G401 (cell line): ENCODE measurements at places on chromosomes 7 and 10. TPM values are rescaled to one million over a fixed set of nuclear protein-coding genes. Genes with fewer than 3 reads are reported as not detected.

DNA sequence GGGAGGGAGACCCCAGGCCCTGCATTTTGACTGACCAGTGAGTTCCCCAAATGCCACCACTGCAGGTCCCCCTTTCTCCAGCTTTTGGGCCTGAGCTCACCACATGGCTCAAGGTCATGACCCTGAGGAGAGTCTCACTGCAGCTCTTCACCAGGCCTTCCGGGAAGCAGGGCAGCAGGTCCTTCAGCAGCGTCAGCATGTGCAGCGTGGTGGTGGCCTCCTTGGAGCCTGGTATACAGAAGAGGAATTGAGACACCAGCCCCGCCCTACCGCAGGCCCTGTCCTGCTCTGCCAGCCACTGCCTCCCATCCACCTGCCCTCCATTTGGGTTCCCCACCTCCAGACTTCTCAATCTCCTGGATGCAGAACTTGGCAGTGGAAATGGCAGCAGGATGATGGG, 13.0 kb downstream of the RRP12 start:
- no peak for DNase-seq

GRCh38 chr7:34190299-34190698, 285.0 kb downstream of the BMPER start:
- DNase-seq, result peak; percentile 97

DNA sequence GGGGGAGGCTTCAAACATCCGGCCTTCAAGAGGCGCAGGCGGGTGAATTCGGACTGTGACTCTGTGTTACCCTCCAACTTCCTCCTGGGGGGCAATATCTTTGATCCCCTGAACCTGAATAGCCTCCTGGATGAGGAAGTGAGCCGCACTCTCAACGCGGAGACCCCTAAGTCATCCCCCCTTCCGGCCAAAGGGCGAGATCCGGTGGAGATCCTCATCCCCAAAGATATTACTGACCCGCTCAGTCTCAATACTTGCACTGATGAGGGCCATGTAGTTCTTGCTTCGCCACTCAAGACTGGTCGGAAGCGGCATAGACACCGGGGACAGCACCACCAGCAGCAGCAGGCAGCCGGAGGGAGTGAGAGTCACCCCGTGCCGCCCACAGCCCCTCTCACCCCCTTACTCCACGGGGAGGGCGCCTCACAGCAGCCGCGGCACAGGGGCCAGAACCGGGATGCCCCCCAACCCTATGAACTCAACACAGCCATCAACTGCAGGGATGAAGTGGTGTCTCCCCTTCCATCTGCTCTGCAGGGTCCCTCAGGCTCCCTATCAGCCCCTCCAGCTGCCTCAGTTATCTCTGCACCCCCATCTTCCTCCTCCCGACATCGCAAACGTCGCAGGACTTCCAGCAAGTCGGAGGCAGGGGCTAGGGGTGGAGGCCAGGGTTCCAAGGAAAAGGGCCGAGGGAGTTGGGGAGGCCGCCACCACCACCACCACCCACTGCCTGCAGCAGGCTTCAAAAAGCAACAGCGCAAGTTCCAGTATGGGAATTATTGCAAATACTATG, 1.1 kb downstream of the MEPCE start:
- DNase-seq, result no peak

GRCh38 chr10:72830625-72831024, 62.9 kb upstream of the OIT3 start:
- peak; percentile 43 for DNase-seq

- DNase-seq, result no peak
Measured at GRCh38 chr10:44471410-44471809, 86.5 kb upstream of the CXCL12 start.

DNA sequence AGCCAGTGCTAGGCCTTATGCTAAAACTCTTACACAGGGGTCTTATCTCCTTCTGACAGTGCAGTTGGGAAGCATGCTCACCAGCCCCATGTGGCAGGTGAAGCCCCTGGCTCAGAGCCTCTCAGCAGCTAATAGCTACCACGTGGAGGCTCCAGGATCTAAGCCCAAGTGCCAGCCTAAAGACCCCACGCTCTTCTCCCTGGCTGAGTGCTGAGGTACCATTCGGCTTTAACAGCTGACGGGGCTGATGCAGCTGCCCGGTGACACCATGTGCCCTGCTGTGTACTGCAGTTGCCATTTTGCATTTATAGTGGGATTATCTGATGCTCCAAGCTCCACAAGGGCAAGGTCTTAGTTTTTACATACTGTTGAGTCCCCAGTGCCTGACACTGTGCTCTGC, 515.7 kb upstream of the GALNT17 start:
- no peak for DNase-seq

Gene PSAP
- 582 and 588 TPM in 2 replicates for total RNA-seq

Gene NIPSNAP2
- 36.2 and 79.2 TPM in 2 replicates for total RNA-seq
